Stimulated activated CD8-positive, alpha-beta memory T cell treated with anti-CD3 and anti-CD28 coated beads, Interleukin-7, amount 100 ng/mL, for 24 hours (primary cell): ENCODE measurements at places on chromosomes 6 and 20.
A peak's percentile ranks its signal among the peaks of the same experiment; 100 is the strongest.

GRCh38 chr6:63558278-63558677 is 14.0 kb upstream of the LOC128125822 start:
- DNase-seq = no peak

DNA sequence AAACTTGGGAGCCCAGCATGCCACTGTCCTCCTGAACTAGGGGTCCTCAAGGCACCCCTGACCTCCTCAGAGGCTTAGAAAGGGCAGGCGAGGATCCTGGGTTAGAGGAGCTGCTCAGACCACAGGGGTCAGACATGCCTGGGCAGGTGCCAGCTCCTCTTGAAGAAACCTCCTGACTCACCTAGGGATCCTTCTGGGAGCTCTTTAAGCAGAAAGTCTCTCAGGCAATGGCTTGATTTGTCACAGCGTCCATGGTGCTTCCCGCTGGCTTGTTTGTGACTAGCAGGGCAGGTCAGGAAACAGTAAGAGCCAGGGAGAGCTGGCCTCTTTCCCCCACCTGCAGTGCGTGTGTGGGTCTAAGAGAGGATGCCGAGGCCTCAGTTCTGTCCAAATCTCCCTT is 174.5 kb upstream of the SNX9 start:
- DNase-seq = no peak

- no peak for DNase-seq
Measured at GRCh38 chr6:14190191-14190928, 72.8 kb downstream of the CD83 start.

GRCh38 chr20:37920270-37920669 is 17.3 kb downstream of the VSTM2L start:
- no peak for DNase-seq

GRCh38 chr20:44832724-44833123 is 22.4 kb upstream of the RIMS4 start:
- no peak for DNase-seq

- no peak for DNase-seq
Measured at GRCh38 chr20:9919271-9920014, 80.6 kb upstream of the PAK5 start.

GRCh38 chr6:143188292-143188691 is 127.6 kb downstream of the AIG1 start:
- DNase-seq = no peak

GRCh38 chr20:35207950-35208611 is 18.4 kb upstream of the MMP24 start:
- peak; percentile 46 for DNase-seq

- DNase-seq = no peak
Measured at GRCh38 chr6:161630674-161631073, 356.8 kb upstream of the AGPAT4 start.

DNA sequence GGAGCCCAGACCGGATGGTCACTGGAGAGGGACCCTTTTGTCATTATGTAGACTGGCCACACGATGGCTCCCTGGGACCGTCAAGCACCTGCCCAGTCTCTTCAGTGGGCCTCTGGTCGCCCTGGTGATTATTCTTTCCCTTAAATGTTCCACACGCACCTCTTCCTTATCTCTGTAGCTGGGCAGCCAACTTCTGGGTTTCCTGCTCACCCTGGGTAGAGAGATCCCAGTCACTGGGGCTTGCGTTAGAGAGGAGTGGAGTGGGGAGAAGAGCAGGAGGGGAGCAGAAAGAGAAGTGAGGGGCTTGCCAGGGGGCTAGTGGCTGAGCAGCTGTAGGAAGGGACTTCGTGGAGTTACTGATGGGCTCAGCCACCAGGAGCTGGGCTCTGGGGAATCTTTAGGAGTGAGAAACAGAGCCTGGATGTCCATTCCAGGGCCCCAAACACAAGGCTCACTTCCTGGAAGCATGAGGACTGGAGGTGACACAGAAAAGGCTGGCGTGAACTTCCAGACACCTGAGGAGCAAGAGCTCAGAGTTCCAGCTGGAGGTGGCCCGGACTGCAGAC is 150.1 kb downstream of the DHX35 start:
- no peak for DNase-seq

DNA sequence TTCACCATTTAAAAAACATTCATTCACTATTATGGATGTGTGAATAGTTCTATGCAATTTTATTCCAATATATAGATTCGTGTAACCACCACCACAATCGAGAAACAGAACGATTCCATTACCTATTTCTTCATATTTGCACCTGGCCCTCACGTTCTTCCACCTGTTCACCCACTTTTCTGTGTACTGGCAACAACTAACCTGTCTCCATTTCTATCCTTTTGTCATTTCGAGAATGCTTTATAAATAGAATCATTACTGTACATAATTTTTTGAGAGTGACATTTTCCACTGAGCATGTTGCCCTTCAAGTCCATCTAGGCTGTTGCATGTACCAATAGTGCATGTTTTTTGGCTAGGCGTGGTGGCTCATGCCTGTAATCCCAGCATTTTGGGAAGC is 23.2 kb upstream of the STX11 start:
- DNase-seq = no peak

DNA sequence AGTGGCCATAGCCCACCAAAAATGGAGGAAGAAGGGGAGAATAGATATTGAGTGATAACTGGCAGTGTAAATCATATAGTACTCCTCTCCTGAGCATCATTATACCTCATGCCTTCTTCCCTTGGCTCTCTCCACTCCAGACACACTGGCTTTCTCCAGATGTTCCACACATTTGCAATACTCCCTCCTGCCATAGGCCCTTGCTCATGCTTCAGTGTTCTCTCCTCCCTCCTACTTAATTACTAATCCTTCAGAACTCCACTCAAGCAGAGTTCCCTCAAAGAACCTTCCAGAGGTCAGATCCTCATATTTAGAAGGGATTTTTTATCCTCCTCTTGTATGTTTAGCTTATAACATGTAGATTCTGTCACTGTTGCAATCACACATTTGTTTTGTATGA is 279.5 kb upstream of the SUPT3H start:
- DNase-seq = no peak

GRCh38 chr6:169786349-169786748 is 34.9 kb downstream of the ERMARD start:
- no peak for DNase-seq

- DNase-seq = no peak
Measured at GRCh38 chr6:130019326-130020072, 1.1 kb downstream of the L3MBTL3 start.

GRCh38 chr6:112004201-112005012 is 49.5 kb upstream of the CCN6 start:
- no peak for DNase-seq
